Activated T-helper 1 cell treated with Interleukin-2 at 50 U/mL for 16 hours (primary cell): ENCODE measurements at places on chromosomes 16 and 17.
A peak's percentile ranks its signal among the peaks of the same experiment; 100 is the strongest.

DNA sequence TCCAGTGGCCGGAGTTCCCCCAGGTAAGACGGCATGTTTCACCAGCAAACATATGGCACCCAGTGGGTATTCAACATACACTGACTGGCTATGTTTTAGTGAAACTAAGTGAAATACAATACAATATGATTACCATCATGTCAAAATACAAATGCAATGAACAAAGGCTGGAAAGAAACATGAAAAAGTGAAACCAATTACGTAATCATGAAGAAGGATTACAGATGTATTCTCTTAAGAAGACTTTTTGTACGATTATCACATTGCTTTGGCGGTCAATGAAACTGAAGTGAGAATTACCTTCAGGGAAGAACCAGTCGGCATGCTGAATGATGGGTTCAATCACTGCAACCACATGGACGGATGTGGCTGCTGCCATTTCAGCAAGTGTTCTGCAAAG, 71.7 kb downstream of the ARHGAP17 start:
- DNase-seq, result no peak

DNA sequence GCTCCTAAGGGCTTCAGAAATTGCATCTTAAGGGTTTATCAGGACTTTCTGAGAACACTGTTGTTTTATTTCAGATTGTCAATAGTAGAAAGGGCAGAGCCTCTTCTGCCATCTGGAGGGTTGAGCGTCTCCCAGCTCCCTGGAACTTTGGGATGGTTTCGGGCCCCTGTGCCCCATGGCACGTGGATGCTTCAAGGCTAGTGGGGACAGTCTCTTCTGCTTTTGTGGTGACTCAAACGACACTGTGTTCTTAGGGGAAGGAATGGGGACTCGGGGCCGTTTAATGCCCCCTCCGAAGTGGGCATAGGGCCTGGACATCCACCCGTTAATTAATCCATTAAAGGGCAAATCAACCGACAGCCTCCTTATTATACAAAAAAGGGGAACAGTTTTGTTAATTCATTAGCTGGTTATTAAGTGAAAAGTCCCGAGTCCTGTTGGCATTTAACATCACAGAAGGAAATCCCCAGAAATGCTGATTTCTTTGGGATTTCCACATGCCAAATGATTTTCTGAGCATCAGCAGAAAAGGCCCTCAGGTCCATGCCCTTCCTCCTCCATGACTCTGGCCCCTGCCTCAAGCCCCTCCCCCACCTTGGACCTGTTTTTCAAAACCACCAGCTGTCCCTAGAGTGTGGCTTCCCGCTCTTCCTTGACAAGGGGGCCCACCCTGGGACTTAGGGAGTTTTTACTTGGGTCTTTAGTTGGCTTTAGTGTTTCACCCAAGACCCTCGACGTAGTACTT, 68.7 kb downstream of the ARSG start:
- DNase-seq, result no peak

DNA sequence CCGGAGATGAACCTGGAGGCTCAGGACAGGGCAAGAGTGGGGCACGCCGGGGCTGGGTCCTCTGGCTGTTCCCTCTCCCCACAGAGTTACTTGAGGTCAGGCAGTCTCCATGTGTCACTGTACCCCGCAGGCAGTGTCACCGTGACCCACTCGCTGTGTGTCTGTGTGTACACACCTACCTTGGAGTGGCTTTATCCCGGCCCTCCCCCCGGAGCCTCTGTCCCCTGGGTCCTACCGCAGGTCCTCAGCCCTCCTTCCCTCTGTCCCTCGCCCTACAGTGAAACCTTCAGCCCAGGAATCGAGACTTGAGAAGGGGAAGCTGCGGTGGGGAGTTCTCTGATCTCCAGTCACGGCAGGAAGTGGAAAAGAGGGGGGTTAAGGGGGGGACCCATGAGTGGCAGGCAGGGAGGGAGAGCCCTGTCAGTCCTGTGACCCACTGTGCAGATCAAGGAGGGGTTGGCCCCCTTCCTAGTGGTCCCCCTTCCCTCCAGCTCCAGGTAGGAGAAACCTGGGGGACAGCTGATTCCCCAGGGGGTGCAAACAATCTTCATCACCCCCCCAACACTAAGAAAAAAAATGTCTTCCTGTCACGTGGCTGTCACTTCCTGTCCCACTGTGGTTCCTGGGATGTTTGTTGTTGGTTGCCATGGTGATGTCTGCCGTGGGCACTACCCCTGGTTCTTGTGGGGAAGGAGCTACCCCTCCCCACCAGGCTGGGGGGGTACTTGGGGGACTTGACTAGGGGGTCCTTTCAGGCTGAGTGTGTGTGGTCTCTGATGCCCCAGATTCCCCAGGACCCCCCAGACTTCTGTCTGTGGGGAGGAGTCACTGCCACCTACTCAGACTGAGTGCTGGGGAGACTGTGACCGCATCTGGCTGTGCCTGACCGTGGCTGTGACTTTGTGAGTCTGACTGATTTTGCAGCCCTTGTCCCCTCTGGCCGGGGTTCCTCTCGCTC, 13.7 kb downstream of the RARA start:
- DNase-seq, result peak; percentile 77

DNA sequence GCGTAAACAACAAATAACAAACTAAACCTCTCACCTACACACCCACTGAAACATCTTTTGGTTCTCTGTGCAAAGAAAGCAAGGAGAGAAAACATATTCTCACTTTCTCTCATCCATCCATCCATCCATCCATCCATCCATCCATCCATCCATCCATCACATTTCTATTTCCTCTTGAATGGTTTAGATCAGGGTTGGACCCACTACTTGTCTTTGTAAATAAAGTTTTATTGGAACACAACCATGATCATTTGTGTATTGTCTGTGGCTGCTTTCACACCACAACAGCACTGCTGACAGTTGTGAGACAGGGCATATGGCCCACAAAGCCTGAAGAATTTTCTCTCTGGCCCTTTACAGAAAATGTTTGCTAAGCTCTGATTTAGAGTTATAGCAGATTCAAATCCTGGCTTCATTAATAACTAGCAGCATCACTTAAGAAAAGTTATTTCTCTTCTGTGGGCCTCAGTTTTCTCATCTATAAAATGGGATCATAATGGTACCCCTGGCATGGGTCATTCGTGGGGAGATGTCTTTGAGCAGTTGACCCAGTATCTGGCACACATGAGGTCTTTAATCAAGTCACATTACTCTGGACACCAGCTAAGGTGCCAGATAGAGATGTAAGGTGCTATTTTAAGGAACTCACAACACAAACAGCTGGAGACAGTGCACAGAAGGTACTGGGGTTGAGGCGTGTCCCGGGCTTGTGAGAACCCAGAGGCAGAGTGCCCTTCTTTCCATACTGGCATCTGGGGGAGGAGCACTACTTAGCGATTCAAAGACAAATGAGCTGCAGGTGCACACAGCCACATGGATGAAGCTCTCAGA, 146.3 kb downstream of the CMIP start:
- DNase-seq, result no peak

DNA sequence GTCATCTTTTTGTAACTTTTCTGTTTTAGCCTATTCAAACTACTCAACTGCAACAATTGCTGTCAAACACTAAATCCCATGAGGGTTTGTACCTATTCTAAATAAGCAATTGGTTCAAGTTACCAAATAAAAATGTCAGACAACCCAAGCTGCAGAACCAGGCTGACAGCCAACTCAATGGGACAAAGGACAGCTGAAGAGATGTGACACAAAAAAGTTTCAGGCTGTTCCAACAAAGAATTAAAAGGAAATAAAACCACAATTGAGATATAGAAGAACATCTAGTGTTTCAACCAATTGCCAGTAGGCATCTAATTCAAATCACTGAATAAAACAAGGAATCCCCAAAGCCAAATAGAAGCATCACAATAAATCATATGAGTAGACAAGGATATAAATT, 49.3 kb downstream of the GRB7 start:
- DNase-seq, result no peak

- peak; percentile 93 for DNase-seq
These were observed at the start of gene RHOT2 for GRCh38 chr16:667780-668518. RHOT2 (plus strand) TSS chr16:668132; CDS start chr16:668200, 68 bp downstream.

GRCh38 chr16:70257391-70257790, 5.7 kb upstream of the EXOSC6 start:
- DNase-seq, result no peak
